CD4-positive, alpha-beta T cell treated with Interleukin-15 for 1 hour (primary cell): ENCODE measurements at places on chromosomes 2 and 18.
A peak's percentile ranks its signal among the peaks of the same experiment; 100 is the strongest.

GRCh38 chr2:32946314-32947075, at the start of gene LTBP1:
Gene LTBP1 (plus strand): TSS chr2:32946953. CDS start chr2:32947325, 372 bp downstream.
- peak; percentile 58 for DNase-seq

GRCh38 chr18:29361843-29362242, 1184.9 kb upstream of the CDH2 start:
- no peak for DNase-seq

DNA sequence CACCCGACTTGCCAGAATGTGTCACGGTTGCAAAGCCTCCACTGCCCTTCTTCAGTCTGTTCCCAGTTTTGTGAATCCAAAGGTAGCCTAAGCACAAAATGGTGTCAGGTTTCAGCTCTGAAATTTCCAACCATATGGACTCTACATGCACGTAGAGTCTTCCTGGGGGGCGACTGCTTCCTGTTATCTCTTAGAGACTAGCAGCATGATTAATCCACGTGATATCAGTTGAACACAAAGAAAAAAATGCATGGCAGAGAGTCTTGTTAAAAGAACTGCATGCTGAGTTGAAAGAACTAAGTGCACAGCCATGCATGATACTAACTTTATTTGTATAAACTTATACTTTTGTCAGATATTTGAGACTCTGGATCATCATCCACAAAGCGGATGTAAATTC, 404.4 kb downstream of the SOCS6 start:
- DNase-seq: no peak

GRCh38 chr18:24817150-24817549, 356.7 kb downstream of the HRH4 start:
- no peak for DNase-seq

DNA sequence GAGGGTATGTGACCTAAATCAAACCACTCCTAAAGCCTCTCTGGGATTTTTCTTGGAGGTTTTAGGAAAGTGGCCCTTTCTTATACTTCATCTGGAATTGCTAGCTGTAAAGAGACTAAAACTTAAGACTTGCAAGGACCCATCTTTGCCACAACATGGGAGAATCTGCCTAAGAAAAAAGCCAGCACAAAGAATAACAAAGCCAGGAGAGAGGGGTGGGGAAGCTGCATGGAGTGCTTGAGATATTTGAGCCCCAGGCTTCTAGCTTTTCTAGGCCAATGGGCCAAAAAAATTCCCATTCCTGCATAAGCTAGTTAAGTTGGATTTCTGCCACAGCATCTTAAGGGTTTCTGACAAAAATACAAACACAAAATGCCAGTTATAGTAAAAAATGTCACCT, 38.5 kb upstream of the LYPD6 start:
- DNase-seq: no peak

DNA sequence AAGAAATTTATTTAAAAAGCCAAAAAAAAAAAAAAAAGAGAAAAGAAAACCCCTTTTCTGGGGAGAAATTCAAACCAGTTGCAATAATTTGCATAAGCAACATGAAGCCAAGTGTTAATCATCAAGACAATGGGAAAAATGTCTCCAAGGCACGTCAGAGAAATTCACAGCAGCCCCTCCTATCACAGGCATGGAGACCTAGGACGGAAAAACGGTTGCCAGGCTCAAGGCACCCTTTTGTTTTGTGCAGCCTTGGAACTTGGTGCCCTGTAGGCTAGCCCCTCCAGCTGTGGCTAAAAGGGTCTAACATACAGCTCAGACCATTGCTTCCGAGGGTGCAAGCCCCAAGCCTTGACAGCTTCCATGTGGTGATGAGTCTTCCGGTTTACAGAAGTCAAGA, 509.2 kb upstream of the SOX11 start:
- DNase-seq: no peak

- no peak for DNase-seq
Observed at GRCh38 chr2:213034585-213034984, 116.8 kb downstream of the IKZF2 start.

- no peak for DNase-seq
Observed at GRCh38 chr2:83478037-83478436, 981.0 kb downstream of the SUCLG1 start.

DNA sequence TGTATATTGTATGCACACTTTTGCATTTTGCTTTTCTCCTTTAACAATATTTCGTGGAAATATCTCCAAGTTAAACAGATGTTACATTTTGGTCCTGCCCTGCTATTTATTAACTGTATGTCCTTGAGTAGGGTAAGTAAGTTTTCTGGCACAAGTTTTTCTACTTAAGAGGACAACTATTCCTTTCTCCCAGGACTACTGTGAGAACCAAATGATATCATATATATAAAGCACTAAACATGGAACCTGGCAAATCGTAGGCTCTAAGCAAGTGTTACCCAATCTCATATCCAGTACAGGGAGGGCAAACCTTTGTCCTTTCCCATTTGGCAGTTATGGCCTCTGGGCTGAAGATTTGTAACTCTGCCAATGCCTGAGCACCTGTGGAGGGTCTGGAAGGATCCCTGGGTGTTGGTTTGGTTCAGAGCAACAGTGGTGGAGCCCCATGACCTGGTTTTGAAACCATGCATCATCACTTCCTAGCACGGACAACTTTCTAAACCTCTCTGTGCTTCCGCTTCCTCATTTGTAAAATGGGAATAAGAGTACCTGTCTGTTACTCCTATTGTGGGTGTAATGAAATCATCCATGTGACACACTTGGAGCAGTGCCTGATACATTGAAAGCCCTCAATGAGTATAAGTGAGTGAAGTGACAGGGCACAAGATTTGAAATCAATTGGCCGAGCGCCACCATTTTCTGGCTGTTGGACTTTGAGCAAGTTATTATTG, 28.3 kb upstream of the ICOS start:
- DNase-seq: peak; percentile 38

DNA sequence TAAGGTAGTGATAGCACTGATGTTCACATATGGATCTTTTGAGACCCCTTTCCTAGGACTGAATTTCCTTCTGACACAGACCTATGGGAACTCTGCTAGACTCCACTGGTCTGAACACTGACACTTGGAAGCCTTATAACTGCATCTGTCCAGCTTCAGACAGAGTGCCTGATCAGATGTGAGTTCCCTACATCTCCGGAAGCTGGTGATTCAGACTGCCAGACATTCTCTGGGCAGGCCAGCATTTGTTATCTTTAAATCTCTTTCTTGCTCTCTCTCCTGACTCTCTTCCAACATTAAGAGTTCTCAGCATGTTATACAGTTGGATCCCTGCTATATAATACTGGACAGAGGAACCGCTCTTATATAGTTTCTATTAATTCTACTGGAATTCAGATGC, 408.5 kb downstream of the ZEB2 start:
- no peak for DNase-seq
